IPS DF 6.9 (cell line): ENCODE measurements at places on chromosomes 1 and 21.

DNA sequence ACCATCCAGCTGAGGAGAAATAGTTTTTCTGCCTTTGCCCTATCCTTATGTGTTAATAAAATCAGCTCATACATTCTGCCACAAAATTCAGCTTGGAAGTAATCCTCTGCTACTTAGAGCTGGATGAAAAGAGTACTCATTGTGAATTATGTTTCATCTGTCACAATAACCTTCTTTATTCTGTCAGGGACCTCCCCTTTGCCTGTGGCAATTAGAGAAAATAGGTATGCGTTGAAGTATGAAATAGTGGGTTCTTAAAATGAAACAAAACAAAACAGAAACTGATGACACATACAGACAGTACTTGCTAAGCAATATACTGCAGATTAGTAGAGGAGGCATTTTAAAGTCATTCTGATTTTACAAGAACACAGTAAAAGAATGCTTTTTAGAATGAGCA, 578.5 kb downstream of the USP25 start:
- no peak for DNase-seq

DNA sequence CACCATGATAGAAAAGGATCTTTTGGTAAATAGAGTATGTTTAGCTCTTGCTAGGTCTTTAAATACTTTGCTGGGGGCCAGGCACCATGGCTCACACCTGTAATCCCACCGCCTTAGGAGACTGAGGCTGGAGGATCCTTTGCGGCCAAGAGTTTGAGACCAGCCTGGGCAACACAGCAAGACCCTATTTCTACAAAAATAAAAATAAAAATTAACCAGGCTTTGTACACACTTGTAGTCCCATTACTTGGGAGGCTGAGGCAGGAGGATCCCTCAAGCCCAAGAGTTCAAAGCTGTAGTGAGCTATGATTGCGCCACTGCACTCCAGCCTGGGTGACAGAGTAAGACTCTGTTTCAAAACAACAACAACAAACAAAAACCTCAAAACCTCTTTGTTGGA, 1.1 kb upstream of the KCNE2 start:
- no peak for DNase-seq

- no peak for DNase-seq
Observed at GRCh38 chr1:30466610-30467009, 256.8 kb downstream of the MATN1 start.

- DNase-seq = no peak
Observed at GRCh38 chr21:21084179-21084578, 86.0 kb downstream of the NCAM2 start.

DNA sequence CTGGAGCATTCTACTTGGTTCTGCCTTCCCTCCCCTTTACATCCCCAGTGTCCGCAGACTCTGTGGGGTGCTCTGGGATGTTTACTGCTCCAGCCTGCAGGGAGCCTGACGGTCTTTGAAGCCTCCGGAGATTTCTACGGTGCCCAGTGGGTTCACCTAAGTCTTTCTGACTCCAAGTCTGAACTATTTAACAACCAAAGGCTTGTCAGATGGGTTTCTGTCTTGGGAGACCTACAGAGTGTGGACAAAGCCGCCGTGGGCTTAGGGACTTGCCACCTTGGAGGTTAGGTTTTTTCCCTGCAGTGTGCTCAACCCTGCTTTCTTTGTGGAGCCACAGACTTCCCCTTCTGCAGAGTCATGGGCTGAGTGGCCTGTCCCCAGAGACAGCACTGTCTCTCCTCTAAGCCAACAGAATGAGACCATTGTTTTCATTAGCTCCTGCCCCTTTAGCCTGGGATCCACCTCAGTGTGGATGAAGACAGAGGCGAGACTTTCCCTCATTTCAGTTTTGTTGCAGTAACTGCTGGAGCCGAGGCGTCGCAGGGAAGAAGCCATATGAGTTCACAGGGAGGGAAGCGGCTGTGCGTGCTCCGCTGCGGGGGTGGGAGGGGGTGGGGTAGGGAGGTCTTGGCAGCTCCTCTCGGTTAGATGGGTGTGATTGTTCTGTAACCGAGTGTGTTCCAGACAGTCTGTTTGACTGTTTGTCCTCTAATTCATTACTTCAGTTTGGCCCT, 120.7 kb downstream of the CNIH3 start:
- DNase-seq = no peak

GRCh38 chr1:30325085-30325935, 398.1 kb downstream of the MATN1 start:
- DNase-seq = no peak

GRCh38 chr1:55654171-55654570, 439.0 kb upstream of the USP24 start:
- no peak for DNase-seq

- no peak for DNase-seq
Observed at GRCh38 chr1:64265141-64265540, 61.7 kb downstream of the UBE2U start.

DNA sequence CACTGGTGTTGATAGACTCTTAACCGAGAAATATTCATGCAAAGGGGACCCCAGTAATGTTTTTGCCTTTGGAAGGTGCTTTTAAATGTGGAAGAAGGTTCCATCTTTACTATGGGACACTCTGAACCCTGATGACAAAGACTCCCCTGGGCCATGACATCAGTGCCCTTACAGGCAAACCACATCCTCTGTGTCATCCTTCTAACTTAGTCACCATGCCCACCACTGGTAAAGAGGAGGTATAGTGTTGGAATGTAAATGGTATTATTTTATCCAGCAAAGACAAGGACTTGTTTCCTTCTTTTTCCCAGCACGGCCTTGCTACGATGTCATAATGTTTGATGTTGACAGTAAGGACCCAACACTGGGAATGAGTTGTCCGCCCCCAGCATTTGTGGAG, 12.6 kb downstream of the METTL13 start:
- DNase-seq = no peak

GRCh38 chr1:160403244-160403643, 2.9 kb downstream of the VANGL2 start:
- no peak for DNase-seq

GRCh38 chr1:221429264-221429663, 312.6 kb downstream of the DUSP10 start:
- no peak for DNase-seq

- DNase-seq = no peak
Observed at GRCh38 chr1:43194509-43194908, 22.4 kb downstream of the CFAP57 start.

DNA sequence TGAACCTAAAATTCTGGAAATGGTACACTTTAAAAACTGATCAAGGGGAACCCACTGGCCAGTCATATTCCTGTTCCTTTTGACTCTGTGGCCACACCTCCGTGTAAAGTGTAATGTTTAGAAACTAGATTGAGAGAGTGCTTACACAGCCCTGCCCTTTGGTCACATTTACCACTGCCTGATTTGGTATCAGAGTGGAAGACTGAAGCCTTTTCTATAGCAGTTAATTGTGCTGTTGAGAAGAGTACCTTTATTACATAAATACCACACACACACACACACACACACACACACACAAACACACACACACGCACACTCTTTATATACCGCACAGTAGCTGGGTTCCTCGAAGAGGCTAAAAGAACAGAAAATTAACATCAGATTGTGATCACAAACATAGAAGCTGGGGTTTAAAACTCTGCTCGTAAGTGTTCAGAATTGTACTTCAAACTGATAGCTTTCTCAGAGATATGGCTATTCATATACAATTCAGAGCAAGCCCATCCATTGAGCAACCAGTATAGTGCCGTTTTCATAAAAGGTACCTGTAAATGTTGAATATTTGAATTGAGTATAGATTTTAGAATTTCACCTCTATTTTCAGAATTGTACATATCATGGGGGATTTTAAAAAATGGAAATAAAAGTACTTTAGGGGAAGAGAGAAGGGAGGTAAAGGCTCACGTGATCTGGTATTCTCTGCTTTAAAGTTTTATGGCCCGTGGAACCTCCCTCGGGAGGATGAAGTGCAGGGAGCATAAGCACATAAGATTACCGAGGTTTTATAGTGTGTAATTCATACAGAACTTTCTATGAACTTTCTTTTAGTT, 37.5 kb downstream of the CAMTA1 start:
- no peak for DNase-seq

DNA sequence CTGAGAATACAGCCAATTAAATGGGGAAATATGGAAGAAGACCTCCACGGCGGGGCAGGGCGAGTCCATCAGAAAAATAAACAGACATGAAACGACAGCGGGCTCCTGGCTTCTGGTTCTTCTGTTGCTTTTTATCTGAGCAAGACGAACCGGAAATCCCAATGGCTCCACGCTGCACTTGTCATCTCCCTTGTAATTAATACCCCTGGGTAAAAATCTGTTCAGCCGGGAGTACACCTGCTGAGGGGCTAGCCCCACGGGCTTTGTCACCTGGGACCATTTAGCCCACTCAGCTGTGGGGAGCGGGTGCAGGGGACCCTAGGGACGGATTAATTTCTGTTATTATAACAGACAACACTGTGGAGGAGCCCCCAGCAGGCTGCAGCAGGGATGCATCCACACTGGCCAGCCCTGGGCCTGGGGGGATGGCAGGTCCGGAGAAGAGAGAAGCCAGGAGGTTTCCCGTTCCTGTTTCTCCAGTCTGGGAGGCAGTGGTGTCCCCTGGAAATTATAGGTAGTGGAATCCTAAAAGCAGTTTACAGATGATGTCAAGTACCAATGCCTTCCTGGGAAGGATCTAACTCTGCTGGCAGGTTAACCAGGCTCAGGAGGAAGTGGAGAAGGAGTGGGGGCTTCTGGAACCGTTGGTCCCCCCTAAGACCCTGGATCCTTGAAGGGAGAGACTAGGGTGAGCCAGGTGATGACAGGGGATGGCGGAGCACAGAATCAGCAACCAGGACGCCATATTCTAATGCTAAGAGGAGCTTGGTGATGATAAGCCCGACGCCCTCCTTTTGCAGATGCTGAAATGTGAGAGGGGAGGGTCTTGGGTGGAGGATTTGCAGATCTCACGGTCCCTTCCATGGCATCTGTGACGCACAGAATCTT, 566.1 kb downstream of the PTPRU start:
- no peak for DNase-seq

DNA sequence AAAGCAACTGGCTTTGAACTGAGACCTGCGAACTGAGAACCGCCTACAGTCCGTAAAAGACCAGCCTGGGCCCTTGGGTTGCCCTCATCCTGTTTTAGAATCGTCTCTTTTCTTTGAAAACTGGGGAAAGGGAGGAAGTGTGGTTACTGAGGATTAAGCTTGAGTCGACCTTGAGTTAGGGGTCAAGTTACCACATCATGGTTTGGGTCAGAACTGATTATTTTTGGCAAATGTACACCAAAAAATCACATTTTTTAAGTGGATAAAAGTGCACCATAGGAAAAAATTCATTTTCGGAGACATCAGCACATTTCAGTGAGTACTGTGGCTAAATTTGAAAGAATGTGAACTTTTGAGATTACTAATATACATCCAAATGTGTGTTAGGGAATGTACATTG, 76.9 kb upstream of the KAZN start:
- no peak for DNase-seq
